Stimulated activated CD4-positive, alpha-beta T cell treated with anti-CD3 and anti-CD28 coated beads, Interleukin-12 subunit alpha, Interleukin-12 subunit beta, amount 100 ng/mL, for 24 hours (primary cell): ENCODE measurements at places on chromosomes 16 and 17.

DNA sequence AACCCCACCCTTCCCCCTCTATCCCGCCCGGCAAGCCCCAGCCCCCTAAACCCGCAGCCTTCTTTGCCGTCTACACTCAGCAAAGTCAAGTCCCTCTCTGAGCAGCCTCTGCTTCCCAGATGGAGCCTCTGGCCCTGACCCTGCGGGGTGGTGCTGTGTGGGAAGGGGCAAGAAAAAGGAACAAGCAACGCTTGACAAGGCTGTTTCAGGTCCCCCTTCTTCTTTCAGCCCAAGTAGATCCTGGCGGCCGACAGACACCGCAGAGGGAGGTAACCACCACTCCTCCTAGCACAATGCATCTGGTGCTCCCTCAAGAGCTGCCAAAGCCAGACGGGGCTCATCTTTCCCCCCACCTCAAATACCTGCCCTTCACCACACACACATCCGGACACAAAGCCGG lies 178.3 kb downstream of the ENGASE start:
- DNase-seq: no peak

- DNase-seq: no peak
These were observed 10.9 kb upstream of the C16orf54 start for GRCh38 chr16:29756654-29757053.

GRCh38 chr16:15607700-15608396 lies 35.1 kb downstream of the MARF1 start:
- DNase-seq: no peak

- DNase-seq: no peak
These were observed 72.7 kb downstream of the ABCC1 start for GRCh38 chr16:16021988-16022682.

DNA sequence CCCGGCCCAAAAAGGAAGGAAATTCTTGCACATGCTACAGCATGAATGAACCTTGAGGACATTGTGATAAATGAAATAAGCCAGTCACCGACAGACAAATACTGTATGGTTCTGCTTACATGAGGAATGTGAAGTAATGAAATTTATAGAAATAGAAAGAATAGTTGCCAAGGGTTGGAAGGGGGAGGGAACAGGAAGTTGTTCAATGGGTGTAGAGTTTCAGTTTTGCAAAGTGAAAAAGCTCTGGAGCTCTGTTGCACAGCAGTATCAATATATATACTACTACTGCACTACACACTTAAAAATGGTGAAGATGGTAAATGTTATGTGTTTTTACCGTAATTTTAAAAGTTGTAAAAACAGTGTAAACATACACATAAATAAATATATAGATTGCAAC lies 43.7 kb downstream of the PKD1L3 start:
- DNase-seq: no peak

DNA sequence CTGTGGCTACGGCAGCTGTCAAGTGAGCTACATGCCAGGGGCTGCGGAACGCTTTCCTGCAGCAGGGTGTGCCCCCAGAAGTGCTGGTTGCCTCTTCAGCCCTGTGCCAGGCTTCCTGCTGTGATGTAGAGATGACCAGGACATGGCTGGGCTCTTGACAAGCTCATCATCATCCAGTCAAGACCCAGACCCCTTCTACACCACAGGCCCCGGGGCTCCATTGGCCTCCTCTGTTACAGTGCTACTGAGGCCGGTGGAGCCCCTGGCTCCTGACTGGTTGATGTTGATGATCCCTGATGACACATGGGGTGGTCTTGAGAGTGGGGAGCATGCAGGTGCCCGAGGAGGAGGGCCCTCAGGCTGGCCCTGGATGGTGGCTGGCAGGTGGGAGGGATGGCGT lies 50.1 kb downstream of the B9D1 start:
- no peak for DNase-seq

DNA sequence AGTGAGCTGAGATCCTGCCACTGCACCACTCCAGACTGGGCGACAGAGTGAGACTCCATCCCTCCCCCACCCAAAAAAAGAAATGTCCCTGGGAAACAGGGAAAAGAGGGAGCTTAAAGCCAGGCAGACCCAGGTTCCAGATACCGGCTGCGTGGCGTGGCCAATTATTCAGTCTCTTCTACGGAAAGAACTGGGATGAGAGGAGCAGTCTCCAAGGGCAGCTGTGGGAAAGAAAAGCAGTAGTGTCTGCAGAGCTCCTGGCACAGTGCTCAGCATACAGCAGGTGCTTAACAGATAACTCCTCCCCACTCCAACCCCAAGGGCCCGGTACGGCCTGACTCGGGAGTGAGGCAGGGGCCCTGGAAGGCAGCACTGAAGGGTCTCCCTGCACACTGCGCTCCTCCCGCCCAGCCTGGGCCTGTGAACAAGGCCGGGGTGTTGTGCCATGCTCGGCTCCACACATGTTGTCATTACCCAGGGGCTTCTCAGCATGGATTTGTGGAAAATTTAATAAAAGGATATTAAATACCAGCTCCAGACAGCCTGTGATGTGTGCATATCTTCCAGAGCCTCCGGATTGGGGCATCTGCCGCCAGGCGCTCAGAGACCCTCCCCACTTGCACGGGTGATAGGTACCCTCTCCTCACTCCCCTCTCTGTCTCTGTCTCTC lies 17.6 kb upstream of the SPPL2C start:
- DNase-seq: no peak

DNA sequence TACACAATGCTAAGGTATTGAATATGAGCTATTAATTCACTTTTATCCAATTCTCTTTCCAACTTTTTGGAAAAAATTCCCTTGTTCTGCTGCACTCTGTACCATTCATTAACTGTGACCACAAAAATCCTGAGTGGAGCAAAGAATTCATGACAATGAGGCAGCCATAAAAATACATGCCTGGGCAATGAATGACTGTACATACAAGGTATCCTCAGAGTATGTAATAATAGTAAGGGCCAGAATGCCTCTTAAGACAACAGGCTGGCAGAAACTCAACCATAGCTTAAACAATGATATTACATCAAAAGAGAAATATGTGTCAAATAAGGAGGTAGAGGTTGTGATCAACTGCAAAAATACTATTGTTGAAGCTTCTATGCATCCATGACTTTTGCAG lies 74.7 kb upstream of the CA10 start:
- DNase-seq: no peak

DNA sequence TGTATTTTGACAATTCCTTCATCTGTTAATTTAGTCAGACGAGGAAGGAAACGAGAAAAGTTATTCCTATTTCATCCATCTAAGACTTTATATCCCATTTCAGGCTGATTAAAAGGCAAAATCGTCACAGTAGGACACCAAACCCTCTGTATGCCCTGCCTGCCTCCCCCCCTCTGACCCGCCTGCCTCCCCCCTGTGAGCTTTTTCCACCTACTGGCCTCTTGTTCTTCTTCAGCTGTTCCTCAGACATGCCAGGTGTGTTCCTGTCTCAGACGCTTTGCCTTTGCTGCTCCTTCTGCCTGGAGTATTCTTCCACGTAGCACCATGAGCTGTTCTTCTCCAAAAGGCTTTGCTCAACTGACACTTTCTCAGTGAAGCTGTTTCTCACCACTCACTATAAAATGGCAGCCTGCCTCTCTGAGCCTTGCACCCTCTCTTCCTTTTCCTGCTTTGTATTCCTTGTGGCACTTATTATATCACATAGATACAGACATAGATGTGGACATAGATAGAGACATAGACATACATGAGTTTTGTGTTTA lies 723.4 kb downstream of the MAF start:
- DNase-seq: no peak

GRCh38 chr16:83769397-83770008 lies 38.3 kb upstream of the HSBP1 start:
- DNase-seq: no peak

DNA sequence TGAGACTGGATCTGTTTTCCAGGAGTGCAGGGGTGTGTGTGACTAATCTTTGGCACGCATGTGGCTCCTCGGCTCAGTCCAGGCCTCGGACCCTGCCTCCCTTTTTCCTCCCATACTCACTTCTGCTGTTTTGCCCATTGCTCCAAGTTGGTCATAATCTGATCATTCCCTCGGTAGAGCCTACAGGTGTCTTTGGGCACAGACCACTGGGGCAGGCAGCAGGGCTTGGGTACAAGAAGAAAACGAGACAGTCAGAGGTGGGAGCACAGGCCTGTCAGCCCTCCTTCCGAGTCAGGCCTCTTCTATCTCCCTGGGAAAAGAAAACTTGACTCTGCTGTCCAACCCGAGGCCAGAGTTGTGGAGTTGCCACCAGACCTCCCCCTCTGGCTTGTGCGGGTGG lies 29.8 kb downstream of the DHX38 start:
- DNase-seq: no peak
